Fibroblast of mammary gland (primary cell): ENCODE measurements at places on chromosomes 3 and 15.

GRCh38 chr15:58771621-58772250, 634 bp downstream of the MINDY2 start:
- DNase-seq: no peak

GRCh38 chr3:151154566-151154965, 48.5 kb downstream of the GPR171 start:
- no peak for DNase-seq

DNA sequence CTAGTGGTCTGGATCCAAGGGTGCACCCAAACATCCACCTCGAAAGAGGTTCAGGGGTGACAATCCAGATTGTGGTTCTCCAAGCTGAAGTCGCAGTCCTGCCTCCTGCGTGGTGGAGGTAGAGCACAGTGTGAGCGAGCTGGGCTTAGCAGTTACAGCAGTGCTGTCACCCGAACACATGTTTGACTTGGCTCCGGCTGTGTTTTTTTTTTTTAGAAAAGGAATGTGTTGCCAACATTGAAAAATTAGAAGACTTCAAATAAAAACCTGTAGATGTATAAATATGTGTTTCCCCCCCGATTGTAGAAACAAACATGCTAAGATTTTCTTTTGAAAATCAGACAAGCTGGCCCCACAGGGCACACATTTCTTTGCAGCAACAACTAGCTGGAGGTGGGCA, 530.8 kb downstream of the SHQ1 start:
- no peak for DNase-seq

GRCh38 chr3:126523745-126524428, at the start of gene CHST13:
CHST13 (plus strand) TSS chr3:126524155; CDS start chr3:126524333, 178 bp downstream.
- peak; percentile 29 for DNase-seq

GRCh38 chr3:44323341-44323955, 15.1 kb upstream of the TCAIM start:
- peak; percentile 67 for DNase-seq

DNA sequence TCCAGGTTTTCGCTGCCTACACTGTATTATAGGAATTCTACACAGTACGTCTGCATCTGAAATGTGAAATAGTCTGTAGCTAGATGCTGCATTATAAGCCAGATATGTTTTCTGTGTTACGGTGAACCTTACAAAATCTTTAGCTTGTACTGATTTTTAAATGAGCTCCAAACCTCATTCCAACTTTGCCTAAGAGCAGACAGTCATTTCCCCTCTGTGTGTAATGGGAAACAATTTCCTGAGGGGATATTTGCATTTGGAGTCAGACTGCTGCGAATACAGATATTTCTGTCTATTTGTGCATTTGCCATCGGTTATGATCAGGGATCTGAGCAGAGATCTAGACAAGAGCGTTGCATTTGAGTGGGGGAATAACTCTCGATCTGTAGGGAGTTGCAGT, 37.5 kb downstream of the ARNT2 start:
- no peak for DNase-seq

- no peak for DNase-seq
These were observed 336.6 kb upstream of the SLCO3A1 start for GRCh38 chr15:91516866-91517265.

GRCh38 chr3:152296971-152297370, 28.2 kb downstream of the MBNL1 start:
- no peak for DNase-seq

DNA sequence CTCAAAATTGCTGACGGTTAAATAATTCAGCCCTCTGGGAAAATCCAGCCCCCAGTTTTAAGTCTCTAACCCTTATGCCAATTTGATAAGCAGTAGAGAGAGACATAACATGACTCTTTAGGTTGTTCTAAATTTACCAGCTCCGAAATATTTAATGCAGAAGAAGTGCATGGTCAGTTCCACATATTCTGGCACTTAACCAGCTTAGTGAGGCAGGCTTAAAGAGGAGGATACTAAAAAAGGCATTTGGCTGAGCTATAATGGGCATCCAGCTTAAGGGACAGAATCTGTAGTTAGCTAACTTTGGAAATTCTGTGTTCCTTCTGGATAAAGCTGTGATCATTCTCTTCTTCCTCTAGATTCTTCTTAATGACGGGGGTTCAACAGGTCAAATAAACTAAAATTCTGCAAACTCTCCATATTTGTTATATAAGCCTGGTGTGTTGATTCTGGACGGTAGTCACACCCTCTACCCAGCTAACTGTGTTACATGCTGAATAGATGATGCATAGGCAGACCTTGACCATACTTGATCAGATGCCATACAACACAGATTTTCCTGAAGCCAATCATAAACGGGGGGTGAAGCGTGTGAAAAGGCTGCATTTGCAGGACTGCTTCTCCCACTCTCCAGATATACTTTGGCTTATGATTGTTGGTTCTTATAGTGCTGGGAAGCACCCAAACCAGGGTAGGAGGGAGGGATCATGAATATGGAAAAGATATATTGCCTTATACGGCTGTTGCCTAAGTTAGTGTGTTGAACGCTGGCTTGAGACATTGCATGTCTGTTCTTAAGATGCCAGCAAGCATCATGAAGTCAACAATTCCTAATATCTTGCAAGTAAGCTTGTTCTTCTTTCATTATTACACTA, 118.4 kb downstream of the FGF12 start:
- DNase-seq: no peak

GRCh38 chr15:38829086-38829485, 264.5 kb upstream of the RASGRP1 start:
- DNase-seq: no peak

DNA sequence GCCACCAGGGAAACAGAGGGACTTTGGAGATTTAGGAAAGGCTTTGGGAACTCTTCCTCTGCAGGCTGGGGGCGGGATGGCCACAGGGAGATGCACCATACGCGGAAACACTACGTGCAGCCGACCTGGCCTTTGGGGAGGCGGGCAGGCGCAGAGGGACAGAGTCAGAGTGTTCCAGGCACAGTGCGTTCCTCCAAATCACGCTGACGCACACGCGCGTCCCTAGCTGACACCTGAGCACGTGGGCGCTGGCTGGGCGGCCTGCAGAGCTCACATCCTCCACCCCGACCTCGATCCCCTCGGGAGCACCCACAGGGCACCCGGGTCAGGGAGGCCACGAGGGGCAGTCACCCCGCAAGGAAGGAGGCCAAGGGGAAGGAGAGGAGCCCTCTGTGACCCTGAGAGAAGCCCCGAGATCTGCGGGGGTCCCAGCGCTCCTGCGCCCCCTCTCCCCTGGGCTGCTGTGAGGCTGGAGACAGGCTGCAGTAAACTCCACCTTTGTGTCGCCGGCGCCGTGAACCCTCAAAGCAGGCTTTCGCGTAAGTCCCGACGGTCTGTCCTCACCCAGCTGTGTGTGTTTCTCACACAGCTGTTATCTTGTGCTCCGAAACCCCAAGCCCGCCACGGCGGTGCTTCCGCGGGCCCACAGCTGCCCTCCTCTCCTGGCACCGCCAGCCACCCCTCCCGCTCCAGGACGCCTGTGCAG, 196.3 kb downstream of the OCA2 start:
- no peak for DNase-seq

DNA sequence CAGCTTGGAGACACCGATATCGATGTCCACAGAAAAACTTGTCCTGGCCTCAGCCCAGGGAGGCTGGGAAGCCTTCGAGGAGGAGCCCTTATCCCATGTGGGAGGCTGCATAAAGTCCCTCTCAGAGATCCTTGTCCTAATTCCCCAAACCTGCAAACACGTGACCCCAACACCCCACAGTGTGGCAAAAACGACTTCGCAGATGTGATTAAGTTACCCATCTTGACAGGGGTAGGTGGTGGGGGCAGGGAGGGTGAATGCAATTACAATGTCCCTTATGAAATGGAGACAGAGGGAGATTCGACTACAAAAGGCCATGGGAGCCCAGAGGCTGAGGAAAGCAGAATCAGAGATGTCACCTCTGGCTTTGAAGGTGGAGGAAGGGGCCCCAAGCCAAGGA, 2.3 kb upstream of the TLR9 start:
- DNase-seq: no peak

DNA sequence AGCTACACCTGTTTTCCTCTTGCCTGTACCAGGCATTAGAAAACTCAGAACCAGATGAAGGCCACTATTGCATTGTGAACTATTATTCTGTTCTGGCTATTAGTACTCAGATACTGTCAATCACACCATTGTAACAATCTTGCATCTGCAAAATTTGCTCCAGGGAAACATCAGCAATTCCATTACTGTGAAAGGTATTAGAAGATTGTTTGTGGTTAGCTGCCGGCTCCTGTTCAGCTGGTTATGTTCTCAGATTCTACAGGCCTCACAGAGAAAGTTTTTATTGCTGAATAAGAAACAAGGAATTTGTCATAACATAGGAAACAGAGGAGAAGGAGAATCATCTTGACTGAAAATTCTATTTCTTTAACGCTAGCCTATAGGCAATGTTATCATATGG, 179.9 kb downstream of the PLOD2 start:
- no peak for DNase-seq

DNA sequence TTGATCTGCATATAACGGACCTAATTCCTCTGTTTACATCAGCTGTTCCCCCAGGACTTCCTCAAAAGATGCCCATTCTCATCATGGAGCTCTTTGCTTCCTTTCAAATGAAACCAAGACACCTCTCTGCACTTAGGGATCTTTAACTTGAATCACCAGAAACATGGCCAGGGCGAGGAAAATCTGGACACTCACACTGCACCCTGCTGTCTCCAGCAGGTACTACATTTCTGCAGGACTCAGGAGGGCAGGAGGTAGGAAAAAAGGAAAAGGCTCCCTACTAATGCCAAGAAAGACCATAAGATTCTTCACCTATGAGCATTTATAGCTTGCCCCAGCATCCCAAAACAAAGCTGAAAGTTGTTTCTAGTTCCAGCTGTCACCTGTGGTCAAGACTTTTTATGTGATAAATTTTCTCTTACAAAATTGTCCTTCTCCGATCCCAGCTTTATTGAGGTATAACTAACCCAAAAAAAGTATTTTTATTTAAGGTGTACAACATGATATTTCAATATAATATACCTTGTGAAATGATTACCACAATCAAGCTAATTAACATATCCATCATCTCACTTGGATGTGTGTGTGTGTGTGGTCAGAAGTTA, 87.3 kb upstream of the C15orf61 start:
- peak; percentile 69 for DNase-seq

DNA sequence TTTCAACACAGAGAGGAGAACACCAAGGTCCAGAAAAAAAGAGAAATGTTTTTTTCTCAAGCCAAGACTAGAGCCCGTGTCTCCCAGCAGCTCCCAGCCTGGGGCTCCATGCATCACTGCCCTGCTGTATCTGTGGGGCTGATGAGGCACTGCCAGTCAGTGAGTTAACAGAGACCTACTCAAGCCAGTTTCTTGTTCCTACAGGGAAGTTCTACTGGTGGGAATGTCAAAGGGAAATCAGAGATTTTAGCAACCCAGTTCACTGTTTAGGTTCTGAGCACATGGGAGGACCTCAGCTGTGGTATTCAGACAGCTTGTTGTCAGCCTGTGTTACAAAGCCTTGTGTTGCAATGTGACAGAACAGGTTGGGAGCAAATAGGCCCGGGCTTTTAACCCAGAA, 234.3 kb downstream of the TLE3 start:
- no peak for DNase-seq

- DNase-seq: no peak
These were observed 21.6 kb downstream of the B4GALT4 start for GRCh38 chr3:119219069-119219468.

DNA sequence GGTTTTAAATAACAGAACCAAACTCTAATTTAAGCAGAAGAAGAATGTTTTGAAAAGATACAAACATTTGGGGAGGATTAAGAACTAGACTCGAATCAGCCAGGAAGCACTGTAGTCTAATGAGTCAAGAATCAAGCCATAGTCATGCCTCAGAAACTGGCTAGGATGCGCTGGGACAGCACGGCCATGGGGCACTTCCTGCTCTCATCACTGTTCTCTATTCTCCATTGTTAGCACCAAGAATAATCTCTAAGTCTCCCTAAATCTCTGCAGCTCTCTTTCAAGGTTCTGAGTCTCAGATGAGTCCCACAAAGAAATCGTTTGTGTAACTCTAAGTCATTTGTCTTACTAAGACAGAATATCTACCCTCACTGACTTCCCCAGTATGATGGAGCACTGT, 399.0 kb upstream of the KCNMB2 start:
- no peak for DNase-seq

- DNase-seq: no peak
These were observed 33.3 kb upstream of the GPR171 start for GRCh38 chr3:151236316-151236715.

DNA sequence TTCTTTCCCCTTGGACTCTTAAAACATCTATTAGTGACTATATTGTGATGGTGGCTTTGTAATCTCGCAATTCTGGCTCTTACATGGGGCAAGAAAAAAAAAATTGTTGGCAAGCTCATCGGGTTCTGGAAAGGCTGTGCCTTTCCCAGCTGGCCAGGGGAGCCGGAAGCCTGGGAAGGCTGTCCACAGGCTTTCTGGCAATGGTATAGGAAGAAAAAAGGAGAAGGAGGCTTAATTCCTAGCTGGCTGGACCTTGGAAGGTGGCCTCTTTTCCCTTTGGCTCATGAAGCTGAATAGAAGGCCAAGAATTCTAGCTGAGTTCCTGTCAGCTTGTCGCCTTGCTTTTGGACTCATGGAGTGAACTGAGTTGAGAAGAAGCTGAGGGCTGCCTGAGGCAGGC, 243.5 kb upstream of the SEMA6D start:
- DNase-seq: peak; percentile 42

- DNase-seq: no peak
These were observed 32.2 kb downstream of the PPP4R2 start for GRCh38 chr3:73028803-73029202.

- no peak for DNase-seq
These were observed 63.7 kb upstream of the NDN start for GRCh38 chr15:23750776-23751175.

DNA sequence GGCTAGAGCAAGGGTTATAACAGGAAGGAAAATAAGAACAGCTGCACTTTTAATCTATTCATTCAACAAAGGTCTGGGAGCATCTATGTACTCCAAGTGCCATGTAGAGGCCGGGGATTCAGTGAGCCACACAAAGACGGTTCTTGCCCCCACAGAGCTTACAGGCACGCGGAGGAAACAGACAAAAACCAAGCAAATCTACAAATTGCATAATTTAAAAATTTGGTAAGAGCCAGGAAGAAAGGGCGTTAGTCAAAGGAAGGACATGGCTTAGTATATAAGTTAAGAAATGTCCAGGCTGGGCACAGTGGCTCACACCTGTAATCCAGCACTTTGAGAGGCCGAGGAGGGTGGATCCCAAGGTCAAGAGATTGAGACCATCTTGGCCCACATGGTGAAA, 10.4 kb upstream of the GREM1 start:
- DNase-seq: no peak

- peak; percentile 34 for DNase-seq
These were observed 170.0 kb upstream of the NDN start for GRCh38 chr15:23857028-23857641.

DNA sequence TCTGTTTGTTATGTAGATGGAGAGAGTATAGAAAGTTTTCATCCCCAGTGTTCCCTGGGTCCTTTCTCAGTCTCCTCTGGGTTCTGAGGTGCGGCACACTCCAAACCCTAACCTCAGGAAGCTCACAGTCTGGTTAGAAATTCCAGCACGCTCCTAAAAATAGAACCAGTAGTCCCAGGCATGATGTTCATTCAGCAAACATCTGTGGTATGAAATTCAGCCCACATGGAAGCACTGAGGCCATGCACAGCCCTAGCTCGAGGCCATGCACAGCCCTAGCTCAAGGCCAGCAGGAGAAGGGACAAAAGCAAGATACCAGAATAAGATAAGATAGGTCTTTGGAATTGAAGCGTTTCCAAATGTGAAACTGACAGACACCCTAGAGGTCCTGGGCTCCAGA, 82.3 kb upstream of the OXTR start:
- DNase-seq: peak; percentile 76
